Urinary bladder (tissue), 4 donors: ENCODE measurements at places on chromosomes 4 and X.

DNA sequence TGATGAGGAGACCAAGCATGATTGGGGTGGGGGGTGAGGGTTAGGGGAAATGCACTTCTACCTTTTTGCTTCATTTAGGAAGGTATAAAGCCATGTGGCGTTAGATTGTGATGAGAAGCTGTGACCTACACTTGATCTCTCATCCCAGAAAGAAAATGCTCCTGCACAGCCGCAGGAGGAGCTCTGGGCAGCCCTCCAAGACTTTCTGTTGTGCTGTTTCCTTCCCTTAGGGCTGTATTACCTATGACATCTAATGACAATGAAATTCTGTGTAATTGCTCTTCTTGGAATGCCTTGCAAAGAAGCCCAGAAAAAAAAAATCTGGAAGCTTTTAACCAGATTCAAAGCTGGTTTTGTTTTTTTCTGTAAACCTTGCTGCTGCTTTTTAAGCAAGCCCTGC is 13.4 kb downstream of the PRPS2 start:
- no peak for DNase-seq

DNA sequence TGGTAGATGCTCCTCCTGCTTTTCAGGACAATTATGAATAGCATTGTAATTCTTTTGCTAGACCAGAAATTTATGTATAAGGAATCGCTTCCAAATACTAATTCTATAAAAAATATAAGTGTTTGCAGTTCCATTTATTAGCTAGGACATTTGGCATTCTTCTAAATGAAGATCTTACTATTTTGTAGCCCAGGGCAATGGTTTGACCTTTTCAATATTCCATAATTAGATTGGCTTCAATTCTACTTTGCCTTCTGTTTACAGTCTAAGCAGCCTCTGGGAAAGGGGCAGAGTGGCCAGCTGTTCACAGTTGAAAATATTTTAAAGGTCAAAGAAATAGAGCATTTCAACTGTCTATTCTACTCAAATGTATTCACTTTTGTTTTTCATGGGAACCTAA is 912.1 kb upstream of the GRIA3 start:
- no peak for DNase-seq

- peak; percentile 20 for DNase-seq
These were observed 618 bp downstream of the DDX3X start for GRCh38 chrX:41334363-41335197.

GRCh38 chr4:23458054-23458453 is 431.8 kb downstream of the PPARGC1A start:
- no peak for DNase-seq

- no peak for DNase-seq
These were observed 21.2 kb upstream of the TAB3 start for GRCh38 chrX:30910124-30910860.
